Inflammatory macrophage treated with lipopolysaccharide for 1 hour (primary cell): ENCODE measurements at places on chromosomes 3 and 15.

DNA sequence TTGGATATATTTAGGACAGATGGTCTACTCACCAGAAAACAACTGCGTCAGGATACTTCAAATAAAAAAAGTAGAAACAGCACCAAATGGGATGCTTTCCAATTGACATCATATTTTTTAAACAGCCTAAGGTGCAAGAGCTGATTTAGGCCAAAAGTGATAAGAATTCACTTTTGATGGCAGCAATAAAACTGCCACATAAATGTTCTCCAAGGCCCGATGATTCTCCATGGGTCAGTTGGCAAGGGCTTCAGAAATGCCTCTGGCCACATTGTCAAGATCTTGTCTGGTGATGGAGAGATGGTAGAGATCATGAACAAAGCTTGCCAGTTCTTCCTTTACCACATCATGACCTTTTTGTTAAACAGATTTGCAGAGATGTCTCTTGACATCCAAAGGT is 38.9 kb downstream of the LDHAL6B start:
- no peak for DNase-seq

DNA sequence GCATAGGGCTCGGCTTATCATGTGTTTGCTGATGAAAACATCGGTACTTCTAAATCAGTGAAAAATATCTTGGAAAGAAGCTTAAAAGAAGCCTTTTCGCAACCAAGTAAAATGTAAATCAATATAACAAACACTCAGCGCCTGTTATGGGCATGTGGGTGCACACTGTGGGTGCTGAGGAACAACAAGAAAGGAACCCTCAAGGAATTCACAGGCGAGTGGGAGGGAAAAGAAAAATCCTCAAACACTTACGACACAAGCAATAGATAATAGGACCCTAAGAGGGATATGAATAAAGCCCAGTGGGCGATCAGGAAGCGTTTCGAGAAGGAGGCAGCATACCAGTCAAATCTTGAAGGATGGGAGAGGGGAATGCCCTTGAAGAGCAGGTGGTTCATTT is 21.9 kb downstream of the GLDN start:
- DNase-seq, result peak; percentile 35

DNA sequence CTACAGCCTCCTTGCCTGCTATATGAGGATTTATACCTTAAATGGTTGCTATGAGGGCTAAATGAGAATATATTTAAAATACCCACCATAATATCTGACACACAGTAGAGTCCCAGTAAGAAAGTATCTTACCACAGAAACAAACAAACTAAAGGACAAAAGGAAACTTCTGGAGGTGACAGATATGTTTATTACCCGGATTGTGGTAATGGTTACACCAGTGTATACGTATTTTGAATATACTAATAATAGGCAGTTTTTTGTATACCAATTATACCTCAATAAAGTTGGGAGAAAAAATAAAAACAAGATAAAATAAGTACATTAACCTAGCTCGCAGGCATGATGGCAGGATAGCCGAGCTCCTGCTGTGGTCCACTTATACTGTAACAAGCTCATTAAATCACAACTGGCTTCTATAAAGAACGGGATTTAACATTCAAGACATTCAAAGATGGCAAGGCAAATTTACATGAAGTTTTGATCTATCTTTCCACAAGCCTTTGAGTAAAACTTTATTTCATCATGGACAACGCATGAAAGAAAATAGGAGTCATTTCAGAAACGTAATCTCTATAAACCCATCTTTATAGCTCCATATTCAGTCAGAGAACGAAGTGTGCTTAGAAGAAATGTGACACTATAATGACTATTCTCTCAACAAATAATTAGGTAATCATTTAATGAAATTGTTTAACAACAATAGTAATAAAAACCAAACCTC is 1.5 kb downstream of the RPN1 start:
- DNase-seq, result no peak

- DNase-seq, result no peak
These were observed 83.7 kb downstream of the ARNT2 start for GRCh38 chr15:80487839-80488390.

DNA sequence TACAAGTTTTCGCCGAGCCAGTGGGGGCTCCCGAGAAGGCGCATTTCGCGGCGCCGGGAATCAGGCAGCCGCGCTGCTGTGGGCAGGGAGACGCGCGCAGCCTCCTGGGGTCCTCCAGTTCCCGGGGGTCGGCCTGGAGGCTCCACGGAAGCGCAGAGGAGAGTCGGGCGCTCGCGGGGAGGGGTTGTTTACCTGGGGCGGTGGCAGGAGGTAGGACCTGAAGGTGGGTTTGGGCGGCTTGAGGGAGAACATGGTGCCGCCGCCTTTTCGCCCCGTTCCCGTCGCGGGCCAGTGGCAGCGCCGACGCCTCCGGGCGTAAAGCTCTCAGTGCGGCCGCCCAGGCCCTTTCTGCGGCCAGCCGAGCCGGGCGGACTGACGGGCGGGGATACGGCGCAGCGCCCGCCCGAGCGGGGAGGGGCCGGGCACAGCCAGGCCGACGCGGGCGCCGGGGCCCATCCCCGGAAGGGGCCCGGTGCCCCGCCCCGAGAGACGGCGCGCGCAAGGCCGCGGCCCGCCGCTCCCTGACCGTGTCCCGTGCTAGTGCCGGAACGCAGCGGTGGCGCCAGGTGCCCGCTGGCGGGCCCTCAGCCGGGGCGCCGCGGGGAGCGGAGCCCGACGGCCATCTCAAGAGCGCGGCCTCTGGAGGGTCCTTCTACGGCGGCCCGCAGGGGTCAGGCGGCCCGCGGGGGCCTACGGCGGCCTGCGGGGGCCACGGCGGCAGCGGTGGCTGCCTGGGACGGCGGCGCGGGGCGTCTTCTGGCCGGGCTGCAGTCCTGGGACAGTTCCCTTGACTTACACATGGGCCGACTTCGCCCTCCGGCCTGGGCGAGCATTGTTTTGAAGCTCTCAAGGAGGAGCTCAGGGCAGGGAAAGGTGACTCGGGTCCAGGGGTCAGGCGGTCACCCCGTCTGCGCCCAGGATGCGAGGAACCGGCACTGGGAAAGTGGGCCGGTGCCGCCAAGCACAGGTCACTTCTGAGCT is at the start of gene MTMR10:
TSS of gene MTMR10 (minus strand) at position 374 of the 981 bp plus-strand sequence. CDS start at position 252, 122 bp downstream.
- peak; percentile 77 for DNase-seq

DNA sequence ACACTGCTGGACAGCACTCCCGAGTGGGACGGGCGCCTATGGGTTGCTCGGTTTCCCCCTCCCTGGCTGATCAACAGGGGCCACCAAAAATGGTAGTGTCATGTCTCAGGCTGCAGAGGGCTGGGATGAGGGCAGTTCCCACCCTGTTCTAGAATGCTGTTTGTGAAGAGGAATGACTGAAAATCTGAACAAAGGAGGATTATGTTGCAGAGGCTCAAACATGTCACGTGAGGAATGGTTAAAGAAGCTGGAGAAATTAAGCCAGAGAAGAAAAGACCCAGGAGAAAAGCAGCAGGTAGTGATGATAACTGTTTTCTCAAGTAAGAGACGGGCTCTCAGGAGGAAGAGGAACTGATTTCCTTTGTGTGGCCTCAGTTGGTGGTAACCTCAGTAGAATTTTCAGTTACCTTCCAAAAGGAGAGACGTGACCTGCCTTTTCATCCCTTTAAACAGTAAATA is 10.4 kb downstream of the SPG21 start:
- no peak for DNase-seq

DNA sequence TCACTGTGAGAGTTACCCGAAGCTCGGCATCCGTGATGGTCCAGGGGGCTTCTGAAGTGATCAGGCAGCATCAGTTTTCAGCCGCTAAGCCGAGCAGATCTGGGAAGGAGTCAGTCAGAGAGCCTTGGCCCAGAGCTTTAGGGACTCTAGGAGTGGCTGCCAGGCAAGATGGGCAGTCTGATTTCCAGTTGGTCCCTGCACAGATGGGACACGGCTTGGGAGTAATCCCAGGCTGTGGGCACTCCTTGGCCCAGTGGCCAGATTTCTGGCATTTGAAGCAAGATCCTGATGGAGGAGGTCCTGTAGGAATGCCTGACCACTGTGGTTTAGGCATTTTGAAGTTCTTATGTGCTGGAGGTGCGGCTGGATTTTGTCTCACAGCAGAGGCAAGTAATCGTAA is 10.5 kb upstream of the IP6K2 start:
- no peak for DNase-seq

DNA sequence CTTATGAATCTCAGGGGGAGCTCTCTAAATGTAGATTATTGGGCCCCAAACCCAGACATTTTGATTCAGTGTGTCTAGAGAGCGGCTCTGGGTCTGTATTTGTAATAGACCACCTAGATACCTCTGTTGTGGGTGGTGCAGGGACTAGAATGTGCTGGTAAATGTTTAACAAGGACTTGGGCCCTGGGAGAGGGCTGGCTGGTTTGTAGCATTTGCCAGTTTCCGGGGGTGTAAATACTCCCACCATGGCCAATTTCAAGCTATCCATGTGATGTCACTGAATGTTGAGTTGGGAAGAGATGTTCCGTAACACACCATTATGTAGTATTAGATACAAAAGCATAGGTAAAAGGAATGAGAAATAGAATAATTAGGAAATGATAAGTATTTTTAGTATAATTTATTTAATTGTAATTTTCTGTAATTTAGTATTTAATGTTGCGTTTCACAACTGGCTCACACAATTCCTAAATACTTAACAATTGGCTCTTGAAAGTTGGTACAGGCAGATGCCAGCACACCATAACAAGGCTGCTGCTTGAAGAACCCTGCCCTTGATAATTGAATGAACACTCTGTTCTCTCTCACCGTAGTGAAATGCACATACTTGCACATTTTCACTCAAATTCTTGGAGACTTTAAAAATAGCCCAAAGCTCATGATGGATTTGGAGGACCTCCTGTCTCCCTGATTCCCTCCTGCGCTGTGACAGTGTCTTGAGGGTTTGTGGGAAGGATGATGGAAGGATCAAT is 359.2 kb upstream of the PROK2 start:
- no peak for DNase-seq

GRCh38 chr3:4751029-4751501 is 228.2 kb upstream of the BHLHE40 start:
- no peak for DNase-seq

DNA sequence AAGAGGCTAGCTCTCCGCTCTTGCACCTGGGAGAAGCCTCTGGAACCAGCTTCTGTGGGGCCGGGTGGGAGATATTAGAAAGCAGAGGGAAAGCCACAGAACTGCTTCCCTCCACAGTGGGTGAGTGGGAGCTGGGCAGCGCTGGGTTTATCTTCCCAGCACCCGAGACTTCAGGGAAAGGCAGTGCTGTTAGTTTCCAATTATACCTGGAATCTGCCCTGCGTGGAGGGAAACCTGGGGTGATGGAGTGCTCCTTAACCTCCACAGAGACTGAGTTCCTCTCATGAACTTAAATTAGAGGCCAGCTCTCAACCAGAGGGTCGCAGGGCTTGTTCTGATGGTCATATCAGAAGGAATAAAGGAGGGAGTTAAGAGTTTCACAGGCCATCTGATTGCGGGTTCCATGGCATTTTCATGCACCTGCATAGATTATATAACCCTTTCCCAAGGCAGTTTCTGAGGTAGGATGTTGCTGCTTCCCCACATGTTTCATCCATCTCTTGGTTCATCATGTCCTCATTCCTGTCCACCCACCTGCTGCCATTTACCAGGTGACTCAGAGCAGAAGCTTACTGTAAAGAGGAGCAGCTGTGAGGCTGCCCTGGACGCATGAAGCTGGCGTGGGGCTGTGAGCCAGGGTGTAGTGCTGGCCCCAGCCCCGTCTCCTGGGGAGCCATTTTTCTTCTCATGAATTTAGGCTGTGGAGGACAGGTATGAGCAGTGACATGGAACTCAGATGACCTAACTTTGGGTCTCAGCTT is 42.5 kb downstream of the CA12 start:
- DNase-seq, result no peak

DNA sequence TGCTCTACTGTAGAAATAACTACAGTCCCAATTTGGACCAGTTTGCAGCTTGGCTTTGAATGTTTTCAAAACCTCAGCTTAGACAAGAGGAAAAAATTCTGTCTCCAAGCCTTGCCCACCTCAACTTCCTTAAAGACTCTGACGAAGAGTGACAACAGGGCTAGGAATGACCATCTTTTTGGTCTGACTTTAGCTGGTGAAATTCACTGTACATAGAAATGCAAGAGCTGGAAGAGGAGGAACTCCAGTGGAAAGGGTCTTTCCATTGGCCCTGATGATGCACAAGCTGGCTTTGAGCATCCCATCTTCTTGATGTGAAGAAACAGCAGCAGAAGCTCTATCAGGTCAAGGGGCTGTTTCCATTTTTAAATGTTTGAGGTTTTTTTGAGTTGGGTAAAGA is 22.7 kb upstream of the SH3BP5 start:
- peak; percentile 76 for DNase-seq

DNA sequence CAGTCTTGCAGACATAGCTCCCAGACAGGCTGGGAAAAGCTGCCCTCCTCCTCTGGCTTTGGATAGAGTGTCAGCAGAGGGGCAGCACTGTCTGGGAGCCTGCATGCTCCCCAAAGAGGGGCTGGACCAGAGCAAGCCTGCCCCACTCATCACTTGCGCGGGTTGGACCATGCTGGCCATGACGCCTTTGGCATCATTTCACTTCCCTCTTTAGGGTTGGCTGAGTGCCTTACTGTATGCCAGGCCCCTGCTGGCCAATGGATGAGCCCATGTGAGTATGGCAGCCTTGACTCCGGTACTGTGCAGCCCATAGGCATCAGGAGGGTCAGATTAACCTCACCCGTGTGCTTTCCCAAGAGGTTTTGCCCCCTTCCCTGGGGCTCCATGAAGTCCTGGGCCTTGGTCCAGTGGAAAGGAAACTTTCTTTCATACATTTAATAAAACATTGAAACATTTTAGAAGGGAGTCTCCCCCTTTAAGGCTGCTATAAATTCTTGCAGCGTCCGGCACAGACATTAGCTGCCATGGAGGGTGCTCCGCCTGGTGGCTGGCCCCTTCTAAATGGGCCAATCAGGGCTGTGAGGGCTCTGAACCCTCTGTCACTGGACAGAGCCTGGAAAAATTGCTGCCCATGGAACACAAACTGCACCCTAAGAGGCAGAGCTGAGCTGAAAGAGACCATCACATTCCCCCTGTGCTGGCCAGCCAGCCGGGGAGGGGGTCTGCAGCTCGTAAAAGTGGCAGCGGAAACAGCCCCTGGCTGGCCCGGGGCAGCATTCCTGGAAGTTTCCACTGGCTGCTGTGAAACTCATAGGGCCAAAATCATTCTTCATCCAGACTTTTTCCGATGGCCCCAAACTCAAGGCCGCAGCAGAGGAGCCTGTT is 20.8 kb upstream of the DUSP7 start:
- DNase-seq, result peak; percentile 12

DNA sequence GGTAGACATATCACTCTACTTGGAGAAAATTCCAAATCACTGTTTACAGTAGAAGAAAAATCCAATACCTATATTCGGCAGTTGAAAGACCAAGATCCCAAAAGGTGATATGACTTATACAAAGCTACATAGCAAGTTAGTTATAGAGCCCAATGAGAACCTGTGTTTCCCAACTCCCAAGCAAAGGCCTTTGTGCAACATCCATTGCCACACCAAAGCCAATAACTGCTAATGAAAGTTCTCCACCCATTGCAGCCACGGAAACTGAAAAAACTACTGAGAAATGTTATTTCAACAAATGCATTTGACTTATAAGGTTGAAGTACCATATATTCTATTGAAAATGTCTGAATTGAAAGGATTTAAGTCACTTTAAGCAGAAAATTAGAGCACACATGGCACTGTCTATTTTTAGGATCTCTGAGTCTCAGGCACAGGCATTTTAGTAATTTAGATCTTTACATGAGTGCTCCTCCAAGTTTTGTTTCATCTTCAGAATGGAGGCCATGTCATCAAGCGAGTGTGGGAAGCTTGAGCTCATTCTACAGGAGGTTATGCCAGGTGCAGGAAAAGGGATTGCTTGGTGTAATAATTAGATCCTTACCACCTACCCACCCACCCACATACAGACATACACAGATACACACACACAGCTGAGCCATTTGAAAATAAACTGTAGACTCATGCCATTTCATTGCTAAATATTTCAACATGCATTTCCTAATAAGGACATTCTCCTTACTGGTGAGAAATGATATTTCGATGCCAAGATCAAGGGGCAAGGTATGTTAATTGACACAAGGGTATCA is 19.7 kb upstream of the ANO10 start:
- DNase-seq, result peak; percentile 59
